ENCODE measurements at places on chromosomes 11 and 22. TPM values are rescaled to one million over a fixed set of nuclear protein-coding genes. Genes with fewer than 3 reads are reported as not detected.

DNA sequence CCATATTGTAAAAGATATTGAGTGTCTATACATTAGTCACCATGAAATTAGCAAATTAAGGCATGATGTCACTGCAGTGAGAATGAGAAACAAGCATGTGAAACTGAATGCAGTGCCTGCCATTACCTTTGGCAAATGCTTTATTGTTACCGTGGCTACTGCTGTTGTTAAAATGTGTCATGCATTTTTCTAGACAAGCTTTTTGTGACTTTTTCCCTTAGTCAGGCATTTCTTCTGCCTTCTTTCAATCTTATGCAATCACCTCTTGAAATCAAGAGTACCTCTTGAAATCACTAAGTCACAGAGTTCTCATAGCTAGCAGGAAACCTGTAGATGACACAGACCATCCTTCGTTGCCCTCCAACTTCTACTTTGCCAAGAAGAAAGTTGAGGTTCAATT lies 461.7 kb upstream of the TENM4 start:
- peak; percentile 79 for DNase-seq

- no peak for DNase-seq
Measured at GRCh38 chr11:132655187-132655855, 877.0 kb downstream of the OPCML start.

DNA sequence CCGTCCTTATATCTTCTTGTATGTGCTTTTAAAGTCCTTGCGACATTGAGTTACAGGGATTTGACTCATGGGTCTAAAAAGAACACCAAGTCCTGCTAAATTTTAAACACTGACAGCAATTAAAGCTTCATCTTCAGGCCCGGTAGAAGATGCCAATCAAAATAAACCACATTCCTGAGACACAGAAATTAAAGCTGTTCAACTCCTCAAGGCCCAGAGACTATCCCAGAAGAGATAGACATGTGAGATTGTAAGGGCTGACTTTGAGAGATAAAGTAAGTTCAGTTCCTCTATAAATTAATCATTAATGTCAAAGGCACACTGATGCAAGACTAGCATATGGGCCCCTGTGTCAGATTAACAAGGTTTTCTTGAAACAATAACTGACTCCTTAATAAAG lies 49.8 kb downstream of the OSBPL5 start:
- DNase-seq: no peak

DNA sequence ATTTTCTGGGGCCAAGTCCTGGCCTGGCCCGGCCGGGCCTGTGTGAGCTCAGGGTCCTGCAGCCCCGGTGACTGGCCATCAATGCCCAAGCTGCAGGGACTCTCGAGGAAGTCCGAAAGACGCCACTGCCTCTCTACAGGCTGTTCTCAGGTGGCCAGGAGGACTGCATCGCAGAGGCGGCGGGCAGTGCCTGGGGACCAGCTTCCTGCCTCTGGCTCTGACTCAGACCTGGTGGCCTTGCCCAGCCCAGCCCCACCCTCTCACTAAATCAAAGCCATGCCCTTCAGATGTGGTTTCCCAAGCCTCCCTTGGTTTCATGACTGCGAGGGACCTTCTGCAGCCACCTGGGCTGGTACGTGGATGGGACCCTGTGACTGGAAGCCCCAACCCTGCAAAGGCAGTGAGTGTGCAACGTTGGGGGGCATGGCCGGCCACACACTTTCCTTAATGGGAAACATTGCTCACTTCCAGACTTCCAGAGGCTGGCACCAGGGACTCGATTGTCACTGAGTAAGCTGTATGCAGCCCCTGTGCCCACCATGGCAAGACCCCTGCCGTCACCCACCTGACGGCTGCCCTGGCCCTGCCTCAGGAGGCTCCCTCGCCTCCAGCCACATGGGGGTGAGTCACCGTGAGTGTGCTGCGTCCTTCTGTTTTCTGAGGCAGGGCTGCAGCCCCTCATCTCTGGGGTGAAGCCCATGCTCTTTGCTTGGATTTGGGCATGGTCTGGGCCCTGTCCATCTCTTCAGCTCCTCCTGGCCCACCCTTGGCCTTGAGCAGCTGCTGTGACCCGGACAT lies 6.0 kb upstream of the FGF3 start:
- DNase-seq: no peak

GRCh38 chr22:23182309-23183060 lies 2.2 kb downstream of the BCR start:
- no peak for DNase-seq

DNA sequence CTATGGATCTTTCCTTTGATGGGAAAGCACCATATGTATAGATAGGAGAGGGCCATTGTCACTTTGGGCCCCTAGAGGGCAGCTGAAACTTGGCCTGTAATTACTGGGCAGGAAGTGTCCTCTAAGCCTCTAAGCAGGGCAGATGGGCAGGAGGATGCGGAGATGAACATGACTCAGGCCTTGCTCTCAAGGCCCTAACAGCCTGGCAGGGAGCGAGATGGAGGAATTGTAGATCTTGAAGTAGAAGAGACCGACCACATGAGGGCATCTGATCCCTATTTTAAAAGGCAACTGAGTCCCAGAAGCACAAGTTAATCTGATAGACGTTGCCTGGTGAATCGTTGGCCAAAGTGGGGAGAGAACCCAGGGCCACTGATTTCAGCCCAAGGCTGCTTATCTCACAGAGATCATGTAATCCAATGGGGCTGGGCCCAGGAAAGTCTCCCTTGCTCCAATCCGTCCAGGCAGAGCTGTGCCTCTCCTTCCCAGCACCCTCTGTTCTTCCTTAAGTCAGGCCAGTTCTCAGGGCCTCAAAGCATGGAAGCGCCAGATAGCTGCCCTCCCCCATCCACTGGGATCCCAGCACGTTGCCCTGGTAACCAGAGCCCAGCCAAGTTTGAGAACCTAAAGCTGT lies 2.5 kb upstream of the SEPTIN3 start:
- DNase-seq: peak; percentile 68

DNA sequence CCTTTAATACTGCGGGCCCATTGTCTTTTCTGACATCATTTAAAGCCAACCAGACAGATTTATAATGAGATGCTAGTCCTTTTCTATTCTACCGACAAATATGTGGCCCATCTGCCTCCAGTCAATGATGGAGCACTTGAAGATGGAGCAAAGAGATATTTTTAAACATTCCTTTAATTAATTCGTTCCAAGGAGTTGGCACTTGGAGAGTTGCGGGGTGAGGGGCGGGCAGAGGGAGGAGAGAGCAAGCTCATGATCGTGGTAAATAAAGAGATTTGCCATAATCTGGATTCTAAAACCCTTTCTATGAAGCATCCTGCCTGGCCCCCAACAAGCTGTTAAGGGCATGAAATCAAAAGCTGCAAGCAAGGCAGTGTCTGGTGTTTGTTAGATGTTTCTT lies 5.0 kb downstream of the SLC1A2 start:
- no peak for DNase-seq

DNA sequence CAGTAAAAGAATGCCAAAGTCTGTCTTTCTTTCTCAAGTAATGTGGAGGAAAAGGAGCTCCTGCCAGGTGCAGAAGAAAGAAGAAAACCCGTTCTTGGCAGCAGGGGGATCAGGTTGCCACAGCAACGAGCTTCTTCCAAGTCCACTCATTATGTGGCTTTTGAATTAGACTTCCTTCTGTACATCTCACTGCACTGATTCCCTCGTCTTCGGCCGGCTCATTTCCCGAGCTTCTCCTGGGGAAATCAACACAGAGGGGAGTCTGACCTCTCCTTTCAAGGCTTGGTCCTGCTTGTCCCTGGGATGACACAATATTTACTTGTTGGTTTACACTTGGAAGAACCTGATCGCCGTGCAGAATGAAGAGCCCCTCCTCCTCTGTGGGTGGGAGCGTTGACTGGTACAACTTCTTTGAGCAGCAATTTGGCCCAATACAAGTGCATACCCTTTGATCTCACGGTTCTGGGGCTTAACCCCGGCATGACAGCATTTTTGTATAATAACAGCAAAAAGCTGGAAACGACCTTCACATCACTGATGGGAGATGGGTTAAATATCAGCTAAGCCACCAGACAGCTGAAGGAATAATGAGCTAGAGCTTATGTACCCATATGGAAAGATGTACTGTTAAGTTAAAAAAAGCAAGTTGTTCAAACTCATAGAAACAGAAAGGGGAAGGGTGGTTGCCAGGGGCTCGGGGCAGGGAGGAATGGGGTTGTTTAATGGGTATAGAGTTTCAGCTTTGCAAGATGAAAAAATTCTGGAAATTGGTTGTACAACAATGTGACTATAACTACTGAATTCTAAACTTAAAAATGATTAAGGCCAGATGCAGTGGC lies 35.4 kb downstream of the MCHR1 start:
- no peak for DNase-seq

- no peak for DNase-seq
Measured at GRCh38 chr22:38935616-38936015, 21.8 kb upstream of the APOBEC3A start.

GRCh38 chr11:7931168-7931567 lies at the start of gene OR10A6:
Gene OR10A6 (minus strand): TSS chr11:7931268. CDS start chr11:7928662, 2,606 bp downstream.
- no peak for DNase-seq

DNA sequence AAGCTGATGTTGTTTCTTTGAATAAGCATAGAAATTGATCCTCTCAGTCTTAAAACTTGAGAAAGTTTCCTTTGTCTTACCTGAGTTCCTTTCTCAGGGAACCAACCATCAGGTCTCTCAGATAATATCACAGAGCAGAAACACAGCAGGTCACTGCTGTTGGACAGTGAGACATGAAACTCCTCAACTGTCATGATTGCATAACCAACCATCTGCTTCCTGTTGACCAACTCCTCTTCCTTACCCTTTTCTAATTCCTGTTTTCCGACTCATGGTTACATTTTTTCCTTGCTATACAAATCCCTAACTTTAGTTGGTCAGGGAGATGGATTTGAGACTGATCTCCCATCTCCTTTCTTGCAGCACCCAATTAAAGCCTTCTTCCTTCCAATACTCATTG lies 845.3 kb downstream of the FAM181B start:
- DNase-seq: no peak

DNA sequence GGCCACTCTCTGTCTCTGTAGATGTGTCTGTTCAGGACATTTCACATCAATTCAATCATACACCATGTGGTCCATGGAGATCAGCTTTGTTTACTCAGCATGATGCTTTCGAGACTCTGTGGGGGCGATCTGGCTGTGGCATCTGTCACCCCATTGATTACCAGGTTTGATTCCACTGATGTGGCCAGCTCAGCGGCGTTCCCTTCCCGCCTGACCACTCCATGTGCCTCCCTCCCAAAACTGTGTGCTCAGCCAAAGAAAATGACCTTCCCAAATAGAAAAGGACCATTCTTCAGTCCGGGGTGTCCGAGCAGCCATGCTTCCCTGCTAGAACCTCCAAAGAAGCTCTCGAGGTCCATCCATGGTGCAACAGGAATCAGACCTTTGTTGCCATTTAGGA lies 89.1 kb downstream of the BRD1 start:
- DNase-seq: no peak

DNA sequence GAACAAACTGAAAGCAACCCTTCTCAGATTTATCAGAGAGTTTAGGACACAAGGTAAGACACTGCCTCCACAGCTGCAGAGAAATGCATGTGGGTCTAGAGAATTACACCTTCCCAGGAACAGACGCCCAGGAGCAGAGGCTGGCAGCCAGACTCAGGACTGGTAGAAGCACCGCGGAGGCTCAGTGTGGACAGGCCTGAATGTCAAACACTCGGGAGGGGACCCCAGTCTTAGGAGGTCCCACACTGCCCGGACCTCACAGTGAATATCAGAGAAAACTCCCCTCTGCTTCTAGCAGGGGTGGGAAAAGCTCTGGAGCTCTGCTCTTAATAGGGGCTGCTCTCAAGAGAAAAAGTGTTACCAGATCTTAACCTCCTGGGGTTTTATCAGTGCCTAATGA lies 952.7 kb downstream of the BRD1 start:
- no peak for DNase-seq

DNA sequence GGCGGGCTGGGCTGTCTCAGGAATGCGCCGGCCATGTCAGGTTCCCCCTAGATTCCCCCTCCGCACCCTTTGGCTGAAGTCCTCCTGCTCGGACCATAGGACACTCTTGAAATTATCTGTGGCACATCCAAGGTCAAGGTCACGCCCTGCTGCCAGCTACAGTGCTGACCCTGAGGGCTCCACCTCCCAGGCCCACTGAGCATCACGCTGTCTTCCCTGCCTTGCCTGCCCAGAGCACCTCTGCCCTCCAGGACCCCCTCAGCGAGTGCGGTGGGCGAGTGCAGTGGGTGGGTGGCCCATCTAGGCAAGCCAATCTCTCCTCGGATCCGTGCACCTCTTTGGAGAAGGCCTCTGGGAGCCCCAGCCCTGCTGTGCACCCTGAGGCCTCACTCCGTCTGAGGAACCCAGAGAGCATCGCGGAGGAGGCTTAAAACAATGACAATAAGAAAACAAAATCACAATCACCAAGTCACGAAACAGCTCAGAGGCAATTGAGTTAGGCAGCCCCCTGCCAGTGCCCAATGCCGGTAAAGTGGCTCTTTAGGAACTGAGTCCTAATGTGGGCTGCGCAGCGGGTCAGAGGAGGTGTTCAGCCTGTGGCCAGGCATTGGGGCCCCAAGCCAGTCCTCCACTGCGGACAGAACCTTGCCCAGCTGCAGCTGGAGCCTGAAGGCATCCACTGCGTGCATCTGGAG lies 26.5 kb upstream of the CCDC188 start:
- no peak for DNase-seq

GRCh38 chr22:29030618-29031226 lies 30.9 kb downstream of the C22orf31 start:
- peak; percentile 49 for DNase-seq

- DNase-seq: no peak
Measured at GRCh38 chr11:96235751-96236150, 107.2 kb downstream of the MAML2 start.

GRCh38 chr22:48689206-48689605 lies 1138.5 kb downstream of the BRD1 start:
- no peak for DNase-seq

GRCh38 chr11:91248199-91248807 lies 976.3 kb upstream of the FAT3 start:
- DNase-seq: no peak

GRCh38 chr11:46905806-46906205 lies 12.5 kb downstream of the LRP4 start:
- DNase-seq: no peak

The KRTAP5-9 gene
- total RNA-seq: not detected

The PLAAT2 gene
- not detected for total RNA-seq

The LARGE2 gene
- 2.5 TPM for total RNA-seq

The BIK gene
- total RNA-seq: 12.4 TPM

The THYN1 gene
- 69.2 TPM for total RNA-seq

The DENND6B gene
- total RNA-seq: 1.2 TPM

The OR51B2 gene
- total RNA-seq: not detected

The FREY1 gene
- not detected for total RNA-seq
